ENCODE measurements at places on chromosomes 16 and 17.

DNA sequence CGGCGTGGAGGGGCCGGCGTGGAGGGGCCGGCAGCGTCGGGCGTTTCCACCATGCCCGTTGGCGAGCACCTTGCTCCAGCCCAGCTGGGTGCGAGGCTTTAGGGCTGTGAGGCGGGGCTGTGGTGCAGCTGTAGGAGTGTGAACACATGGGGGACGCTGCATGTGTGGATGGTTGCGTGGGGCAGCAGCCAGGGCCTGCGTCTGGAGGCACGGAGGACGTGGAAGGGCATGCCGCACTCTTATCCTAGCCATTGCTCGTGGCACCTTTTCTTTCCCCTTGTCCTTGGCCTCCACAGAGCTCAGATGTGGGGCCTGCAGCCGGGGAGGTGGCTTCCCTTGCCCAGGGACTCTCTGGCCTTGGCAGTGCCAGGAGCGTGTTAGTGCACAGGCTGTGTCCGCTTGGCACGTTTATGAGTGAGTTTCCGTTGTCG is 47.8 kb downstream of the PDPK1 start:
- H3K36me3 ChIP-seq, result peaks cover 59% of the 10 kb centered on the region
- peaks cover 13% of the 10 kb centered on the region for H3K4me1 ChIP-seq
- H3K27me3 ChIP-seq, result no peaks in the 10 kb centered on the region
- H3K27ac ChIP-seq, result no peak overlapping the region
- H3K4me3 ChIP-seq, result no peak overlapping the region
- ATAC-seq, result no peak

- no peak for ATAC-seq
- no peak overlapping the region for H3K4me3 ChIP-seq
- H3K27ac ChIP-seq, result no peak overlapping the region
Measured at GRCh38 chr17:15181333-15181732, 83.8 kb downstream of the PMP22 start.

GRCh38 chr17:40453881-40454612 is 10.8 kb downstream of the IGFBP4 start:
- H3K27ac ChIP-seq, result peak overlapping the region; percentile 85
- peaks cover 58% of the 10 kb centered on the region for H3K36me3 ChIP-seq
- H3K27me3 ChIP-seq, result no peaks in the 10 kb centered on the region
- no peak overlapping the region for H3K4me3 ChIP-seq
- peak; percentile 14 for ATAC-seq
- peaks cover 66% of the 10 kb centered on the region for H3K4me1 ChIP-seq

- no peaks in the 10 kb centered on the region for H3K36me3 ChIP-seq
- H3K4me1 ChIP-seq, result no peaks in the 10 kb centered on the region
- H3K27ac ChIP-seq, result no peak overlapping the region
- ATAC-seq, result no peak
Measured at GRCh38 chr17:65449495-65449894, 112.0 kb downstream of the AXIN2 start.

DNA sequence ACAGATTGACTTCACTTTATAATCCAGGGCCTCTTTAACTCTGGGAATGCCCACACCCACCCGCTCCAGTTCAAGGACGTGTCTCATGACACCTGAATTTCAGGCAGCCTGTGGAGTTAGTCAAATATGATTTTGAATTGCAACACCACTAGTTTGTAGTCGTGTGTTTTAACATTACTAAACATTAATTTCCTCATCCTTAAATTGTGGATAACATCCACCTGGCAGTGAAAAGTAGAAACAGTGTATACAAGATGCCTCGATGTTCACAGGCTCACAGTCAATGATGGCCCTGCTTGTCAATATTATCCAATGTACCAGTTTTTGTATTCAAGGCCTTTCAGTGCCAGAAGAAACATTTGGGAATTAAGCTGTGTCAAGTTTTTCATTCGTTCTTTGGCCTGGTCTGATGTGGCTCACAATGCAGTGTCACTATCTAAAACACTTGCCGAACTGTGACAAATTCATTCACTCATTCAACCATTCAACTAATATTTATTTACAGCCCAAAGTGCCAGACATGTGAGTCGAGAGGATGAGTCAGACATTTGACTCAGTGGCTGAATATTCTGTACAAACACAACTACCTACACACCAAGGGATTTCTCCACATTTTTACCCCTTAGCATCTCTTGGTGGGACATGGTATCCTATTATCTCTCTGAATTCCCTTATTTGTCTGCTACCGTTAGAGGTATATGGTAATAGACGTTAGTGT is 1.4 kb downstream of the MEIOB start:
- ATAC-seq, result no peak
- H3K27ac ChIP-seq, result no peak overlapping the region
- no peak overlapping the region for H3K4me3 ChIP-seq
- peaks cover 41% of the 10 kb centered on the region for H3K27me3 ChIP-seq
- H3K4me1 ChIP-seq, result no peaks in the 10 kb centered on the region

GRCh38 chr17:48010193-48010592 is 27.4 kb downstream of the COPZ2 start:
- H3K4me1 ChIP-seq, result peaks cover 10% of the 10 kb centered on the region
- H3K27me3 ChIP-seq, result peaks cover 78% of the 10 kb centered on the region

GRCh38 chr17:73052923-73053322 is 39.6 kb downstream of the SLC39A11 start:
- no peak overlapping the region for H3K4me3 ChIP-seq
- no peaks in the 10 kb centered on the region for H3K27me3 ChIP-seq
- no peaks in the 10 kb centered on the region for H3K36me3 ChIP-seq
- ATAC-seq, result no peak
- H3K27ac ChIP-seq, result no peak overlapping the region

Measured in gastroesophageal sphincter (tissue), 4 donors.